ENCODE measurements at places on chromosomes 2 and 18. TPM values are rescaled to one million over a fixed set of nuclear protein-coding genes. Genes with fewer than 3 reads are reported as not detected.

Gene TTN
- not detected for total RNA-seq

Gene CNTNAP5
- total RNA-seq = not detected

DNA sequence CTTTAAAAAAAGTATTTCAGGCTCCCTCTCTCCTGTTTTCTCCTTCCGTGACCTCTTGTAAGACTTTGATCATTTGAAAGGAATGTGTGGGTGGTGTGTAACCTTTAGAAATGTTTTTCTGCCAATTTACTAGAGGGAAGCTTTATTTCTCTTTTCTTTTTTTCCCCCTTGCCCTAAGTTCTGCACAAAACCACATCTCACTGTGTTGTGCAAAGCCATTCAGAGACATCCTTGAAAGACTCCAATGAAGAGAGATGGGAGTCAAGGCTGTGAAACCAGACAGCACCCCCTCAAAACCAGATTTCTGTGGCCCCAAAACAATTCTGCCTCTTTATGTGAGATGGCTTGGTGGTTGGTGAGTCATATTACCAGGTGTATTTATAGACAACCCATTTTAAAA lies 184.6 kb upstream of the ERBB4 start:
- peak; percentile 81 for DNase-seq

- DNase-seq = no peak
These were observed 15.4 kb downstream of the FEZ2 start for GRCh38 chr2:36582538-36582937.

DNA sequence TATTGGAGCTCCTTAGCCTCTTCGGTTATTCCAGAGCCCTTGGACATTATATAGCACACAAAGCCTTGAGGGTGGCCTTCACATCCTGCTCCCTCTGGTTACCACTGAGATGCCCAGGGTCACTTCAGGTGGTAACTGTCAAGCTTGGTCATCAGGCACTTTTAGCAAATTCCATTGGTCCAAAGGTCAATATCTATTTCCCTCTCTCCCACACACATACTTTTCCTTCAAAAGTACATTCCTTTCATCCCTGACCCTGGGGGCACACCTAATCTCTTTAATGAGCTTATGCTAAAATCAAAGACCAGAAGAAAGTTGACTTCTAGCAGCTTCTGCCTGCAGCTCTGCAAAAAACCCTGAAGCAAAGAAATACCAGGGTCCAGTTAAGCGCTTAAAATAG lies 172.0 kb upstream of the NRP2 start:
- no peak for DNase-seq

Gene COLEC12
- not detected for total RNA-seq

Gene RBKS
- 1.1 TPM for total RNA-seq
